Esophagus squamous epithelium (tissue), 5 donors: ENCODE measurements at places on chromosomes 6 and 20.

DNA sequence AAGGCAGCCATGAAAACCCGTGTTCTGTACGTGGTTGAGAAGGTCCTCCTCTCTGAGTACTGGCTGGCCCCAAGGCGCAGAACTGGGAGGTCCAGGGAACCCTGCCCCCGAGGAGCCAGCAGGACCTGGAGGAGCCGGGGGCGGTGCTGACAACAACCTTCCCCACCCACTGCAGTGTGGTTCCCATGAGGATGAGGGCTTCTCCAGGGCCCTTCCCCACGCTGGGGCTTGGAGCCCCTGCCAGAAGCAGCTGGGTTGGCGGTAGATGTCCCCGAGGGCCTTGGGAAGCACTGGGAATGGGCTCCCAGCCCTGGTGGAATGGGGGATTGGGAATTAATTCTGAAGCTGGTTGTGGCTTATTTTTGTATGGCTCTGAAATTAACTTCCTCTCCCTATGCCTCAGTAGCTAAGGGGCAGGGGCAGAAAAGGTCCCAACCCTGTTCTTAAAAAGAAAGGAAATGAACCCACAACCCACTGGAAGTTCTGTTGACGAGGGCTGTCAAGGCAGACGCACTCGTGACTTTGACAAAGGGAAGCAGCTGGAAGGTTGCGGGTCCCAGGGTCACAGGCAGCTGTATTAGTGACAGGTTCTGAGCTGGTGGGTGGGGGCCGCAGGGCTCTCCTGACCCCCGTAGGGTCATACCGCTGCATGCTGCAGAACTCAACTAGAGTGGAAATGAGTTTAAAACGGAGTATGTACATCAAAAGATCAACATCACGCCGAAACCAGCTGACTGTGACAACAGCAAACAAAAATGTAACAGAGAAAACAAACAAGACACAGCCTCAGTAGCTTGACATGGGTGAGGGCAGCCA is 13.9 kb upstream of the HELZ2 start:
- no peak for DNase-seq

- DNase-seq, result peak; percentile 71
Measured at GRCh38 chr6:42890311-42891198, 11.1 kb downstream of the RPL7L1 start.

DNA sequence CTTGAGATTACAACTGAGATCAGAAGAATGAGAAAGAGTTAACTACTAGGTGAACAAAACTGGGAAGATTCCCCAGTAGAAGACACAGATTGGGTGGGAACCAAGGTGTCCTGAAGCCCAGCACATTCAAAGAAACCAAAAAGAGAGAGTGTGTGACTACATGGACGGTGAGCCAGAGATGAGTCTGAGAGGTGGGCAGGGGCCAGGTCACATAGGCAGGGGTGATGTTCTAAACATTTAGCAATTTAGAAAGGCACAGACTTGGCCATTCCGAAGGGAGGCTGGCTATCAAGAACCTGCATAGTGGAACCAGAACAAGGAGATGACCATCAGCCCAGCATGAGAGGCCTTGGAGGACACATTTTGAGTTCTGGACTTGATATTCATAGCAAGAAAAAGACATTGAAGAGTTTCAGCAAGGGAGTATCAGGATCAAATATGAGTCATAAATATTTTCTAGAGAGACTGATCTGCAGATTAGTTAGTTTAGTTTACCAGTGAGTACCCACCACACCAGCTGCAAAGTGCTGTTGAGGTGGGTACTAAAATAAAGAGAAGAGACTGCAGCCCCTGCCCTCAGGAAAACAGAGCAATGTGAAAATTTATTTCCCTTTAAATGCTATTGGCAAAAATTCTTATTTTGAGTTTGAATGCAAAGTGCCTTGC is 340.5 kb upstream of the PRDM1 start:
- DNase-seq, result no peak

- no peak for DNase-seq
Measured at GRCh38 chr6:105835373-105835772, 250.8 kb upstream of the PRDM1 start.

DNA sequence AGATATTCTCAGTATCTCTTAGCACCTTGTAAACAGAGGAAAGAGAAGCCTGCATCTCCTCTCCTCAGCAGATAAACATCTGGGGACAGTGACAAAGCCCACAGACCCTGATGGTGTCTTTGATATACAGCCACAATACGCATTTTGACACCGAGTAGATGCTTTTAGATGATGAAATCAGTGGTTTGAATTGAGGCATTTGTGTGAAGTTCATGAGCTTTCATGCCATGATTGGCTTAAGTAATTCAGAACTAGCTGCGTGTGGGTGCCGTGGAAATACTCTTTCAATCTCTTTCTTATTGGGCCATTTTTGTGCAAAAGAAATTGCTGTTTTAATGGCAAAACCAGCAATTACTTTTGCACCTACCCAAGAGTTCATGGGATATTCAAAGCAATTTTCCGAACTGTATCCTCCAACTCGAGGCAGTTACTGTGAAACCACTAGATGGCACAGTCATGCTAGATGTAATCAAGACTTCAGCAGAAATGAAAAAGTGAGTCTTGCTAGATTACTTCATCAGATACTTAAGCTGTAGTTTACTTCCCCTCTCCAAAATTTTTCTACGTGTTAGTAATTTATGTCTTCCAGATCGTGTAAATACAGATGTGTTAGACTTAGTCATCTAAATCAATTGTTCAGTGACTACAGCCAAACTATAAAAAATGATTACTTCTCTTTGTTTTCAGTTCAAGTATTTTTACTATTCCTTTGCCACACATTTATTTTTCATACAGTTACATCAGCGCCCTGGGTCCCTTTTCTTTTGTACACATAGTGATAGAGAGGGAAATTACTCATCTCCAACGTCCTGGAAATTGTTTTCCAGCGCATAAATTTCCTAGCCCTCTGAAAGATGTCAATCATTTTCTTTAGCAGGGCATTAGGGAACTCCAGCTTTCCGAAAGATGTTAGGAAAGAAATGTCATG is 49.4 kb downstream of the IYD start:
- no peak for DNase-seq

DNA sequence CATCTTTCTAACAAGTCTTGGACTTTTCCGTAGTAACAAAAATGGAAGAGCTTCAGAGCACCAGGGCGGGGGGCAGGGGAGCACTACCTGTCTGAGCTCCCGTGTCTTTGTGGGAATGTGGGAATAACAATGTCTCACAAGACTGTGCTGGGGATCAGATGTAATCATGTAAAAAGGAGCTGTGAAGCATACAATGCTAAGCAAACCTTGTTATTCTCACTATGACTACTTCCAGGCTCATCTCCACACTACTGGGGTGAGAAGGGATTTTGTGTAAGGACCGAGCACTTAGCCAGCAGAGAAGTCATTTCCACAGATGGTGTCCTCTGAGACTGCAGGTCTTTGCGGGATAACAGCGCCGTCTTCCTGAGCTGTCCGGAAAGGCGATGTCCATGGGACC is 27.1 kb downstream of the PRR18 start:
- DNase-seq, result no peak

DNA sequence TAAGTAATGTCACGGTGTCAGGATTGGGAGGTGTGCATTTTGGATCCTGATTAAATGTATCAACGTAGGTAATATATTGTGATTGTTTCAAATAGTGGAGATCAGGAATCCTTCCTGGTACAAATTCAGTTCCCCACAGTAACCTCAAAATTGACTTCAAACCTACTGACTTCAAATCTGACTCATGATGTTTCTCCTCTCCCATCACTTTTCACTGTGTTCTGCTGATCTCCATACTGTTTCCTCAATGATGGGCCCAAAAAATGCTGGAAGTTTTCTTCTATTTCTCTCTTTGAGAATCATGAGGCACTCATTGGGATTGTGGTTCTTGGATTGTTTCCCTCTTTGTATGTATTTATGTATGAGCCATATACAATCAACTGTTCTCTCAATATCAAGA is 35.9 kb downstream of the LAMA2 start:
- no peak for DNase-seq

- no peak for DNase-seq
Measured at GRCh38 chr20:36466089-36466488, 75.2 kb upstream of the MYL9 start.

DNA sequence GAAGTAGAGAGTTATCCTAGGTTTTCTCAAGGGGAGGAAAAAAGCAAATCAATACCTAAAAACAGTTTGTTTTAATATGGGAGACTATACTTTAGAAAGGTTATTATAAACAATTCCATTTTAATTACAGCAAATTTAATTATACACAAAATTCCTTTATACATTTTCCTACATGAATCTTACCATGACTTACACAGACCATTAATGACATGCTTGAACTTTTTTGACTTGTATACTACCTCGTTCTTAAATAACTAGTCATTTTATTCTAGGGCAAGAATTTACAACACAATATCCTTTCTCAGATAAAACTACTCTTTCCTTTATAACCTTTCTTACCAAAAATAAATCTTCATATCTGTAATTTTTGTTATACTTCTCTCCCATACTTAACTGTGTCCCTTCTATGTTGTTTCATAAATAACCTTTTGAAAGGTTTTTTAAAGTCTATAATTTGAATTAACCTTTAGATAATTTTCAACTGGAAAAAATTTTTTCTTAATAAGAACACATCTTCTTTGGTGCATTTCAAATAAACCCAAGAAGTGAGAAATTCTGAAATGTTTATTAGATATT is 729.4 kb downstream of the TENT5A start:
- DNase-seq, result no peak

DNA sequence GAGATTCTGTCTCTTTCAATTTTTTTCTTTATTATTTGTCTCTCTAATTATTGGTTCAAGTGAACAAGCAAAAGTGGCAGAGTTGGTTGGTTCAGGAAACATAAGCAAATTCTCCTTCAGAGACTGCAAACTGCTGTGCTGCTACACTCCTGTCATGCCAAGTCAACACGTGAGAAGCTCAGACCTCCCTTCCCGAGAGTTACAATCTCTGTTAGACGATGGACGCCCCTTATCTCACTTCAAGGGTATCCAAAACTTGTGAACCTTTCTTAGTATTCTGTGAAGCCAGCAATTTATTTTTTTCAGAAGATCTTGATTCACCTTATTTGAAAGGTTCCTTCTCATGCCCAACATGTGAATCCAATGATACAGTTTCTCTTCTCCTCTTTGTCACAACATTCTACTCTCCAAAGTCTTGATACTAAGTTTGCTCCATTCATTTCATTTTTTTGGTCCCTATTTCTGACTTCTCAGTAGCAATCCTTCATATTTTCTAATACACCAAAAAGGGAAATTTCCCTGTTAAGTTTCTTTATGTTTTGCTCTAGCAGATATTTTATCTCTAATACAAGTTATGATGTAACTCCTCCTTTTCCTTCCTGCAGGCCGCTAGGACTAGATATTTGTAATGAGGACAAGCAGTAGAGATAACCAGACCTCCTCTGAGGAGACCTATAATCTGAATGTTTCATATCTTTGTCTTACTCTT is 448.8 kb upstream of the CITED2 start:
- no peak for DNase-seq

DNA sequence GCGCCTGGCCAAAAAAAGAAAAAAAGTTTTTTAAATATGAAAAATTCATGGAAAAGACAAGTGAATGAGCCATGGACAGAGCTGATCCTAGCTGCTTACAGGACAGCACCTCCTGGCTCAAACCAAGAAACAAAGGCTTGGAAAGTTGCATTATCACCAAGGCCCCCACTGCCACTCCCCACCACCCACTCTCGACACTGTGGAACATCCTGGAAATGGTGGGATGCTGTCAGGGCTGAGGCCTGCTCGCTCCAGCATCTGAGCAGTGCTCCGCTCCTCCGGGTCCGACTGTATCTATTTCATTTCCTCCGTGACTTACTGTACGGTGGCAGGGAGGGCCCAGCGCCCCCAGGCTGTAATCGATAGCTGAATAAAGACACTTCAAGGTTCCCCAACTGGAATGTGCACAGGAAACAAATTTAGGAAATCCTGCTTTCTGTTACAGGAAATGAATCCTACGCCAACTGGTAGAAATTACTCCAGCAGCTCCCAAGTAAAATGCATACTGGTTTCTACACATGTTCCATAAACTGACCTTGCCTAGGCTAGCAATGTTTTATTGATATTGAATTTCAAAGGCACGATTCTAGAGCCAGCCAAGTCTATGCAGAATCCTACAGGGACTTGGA is 109.5 kb upstream of the NFATC2 start:
- no peak for DNase-seq

GRCh38 chr6:129684323-129684884 is 25.6 kb downstream of the ARHGAP18 start:
- no peak for DNase-seq

DNA sequence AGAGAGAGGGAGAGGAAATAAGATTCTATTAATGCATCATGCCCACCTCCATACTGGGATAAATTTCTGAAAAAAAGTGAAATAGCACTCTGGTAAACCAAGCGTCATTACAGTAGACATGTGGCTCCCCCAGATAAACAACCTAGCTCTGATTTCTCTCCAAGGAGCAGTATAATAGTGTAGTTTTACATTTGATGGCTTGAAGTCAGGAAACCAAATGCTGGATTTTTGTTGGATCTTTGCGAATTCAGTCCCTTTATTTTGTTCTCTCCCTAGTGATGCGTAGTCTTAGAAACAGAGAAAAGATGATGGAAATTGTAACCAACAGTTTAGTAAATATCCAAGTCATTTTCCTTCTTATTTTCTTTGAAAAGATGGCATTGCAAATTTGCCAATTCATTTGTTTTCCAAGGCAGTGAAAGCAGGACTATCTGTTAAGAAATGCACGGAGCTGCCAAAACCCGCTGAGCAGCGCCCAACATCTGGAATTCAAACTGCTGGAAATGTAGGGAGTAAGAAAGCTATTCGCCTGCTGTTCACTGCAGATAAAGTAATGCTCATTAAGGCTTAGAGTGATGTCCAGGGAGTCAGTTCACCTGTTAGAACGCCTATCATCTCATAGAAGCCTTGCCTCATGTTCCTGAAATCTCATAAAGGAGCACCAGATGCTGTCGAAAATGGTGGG is 85.7 kb upstream of the DOK5 start:
- DNase-seq, result no peak

- no peak for DNase-seq
Measured at GRCh38 chr6:8336406-8337057, 98.8 kb downstream of the SLC35B3 start.

DNA sequence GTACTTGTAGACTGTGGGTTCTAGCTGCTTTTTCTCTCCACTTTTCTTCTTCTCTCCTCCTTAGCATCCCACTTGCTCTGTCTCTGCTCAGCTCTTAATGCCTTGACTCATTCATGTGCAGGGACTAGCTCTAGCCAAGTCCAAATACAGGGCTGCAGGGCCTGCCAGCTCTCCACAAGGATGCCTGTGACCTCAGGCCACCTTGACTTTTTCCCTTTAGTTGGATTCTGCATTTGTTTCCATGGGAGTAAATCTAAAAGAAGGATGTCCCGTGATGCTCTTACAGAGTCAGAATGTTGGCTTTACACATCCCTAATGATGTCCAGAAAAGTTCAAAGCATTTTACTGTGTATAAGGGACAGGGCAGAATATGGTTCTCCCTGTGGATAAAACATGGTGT is 101.8 kb upstream of the PREP start:
- no peak for DNase-seq

GRCh38 chr6:169452869-169453620 is 199.4 kb upstream of the THBS2 start:
- no peak for DNase-seq

DNA sequence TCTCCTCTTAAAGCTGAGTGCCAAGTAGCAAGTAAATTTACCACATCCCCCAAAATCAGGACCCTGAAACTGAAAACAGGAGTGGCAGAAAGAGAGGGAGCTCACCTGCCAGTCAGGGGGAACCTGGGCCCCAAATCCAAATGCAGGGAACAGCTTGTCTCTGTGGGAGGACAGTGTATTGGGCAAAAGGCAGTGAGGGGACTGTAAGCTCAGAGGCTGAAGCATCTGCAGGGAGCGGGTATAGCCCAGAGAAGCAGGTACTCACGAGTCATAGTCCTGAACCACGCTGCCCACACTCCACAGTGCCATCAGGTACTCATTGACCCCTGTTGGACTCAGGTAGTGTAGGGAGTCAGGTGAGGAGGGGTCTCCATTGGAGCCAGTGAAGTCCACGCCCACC is 15.0 kb downstream of the SPAG4 start:
- no peak for DNase-seq
